NAMALWA (cell line): ENCODE measurements at places on chromosomes 4 and X.

GRCh38 chr4:5693871-5694270, 14.5 kb downstream of the EVC2 start:
- DNase-seq: no peak

DNA sequence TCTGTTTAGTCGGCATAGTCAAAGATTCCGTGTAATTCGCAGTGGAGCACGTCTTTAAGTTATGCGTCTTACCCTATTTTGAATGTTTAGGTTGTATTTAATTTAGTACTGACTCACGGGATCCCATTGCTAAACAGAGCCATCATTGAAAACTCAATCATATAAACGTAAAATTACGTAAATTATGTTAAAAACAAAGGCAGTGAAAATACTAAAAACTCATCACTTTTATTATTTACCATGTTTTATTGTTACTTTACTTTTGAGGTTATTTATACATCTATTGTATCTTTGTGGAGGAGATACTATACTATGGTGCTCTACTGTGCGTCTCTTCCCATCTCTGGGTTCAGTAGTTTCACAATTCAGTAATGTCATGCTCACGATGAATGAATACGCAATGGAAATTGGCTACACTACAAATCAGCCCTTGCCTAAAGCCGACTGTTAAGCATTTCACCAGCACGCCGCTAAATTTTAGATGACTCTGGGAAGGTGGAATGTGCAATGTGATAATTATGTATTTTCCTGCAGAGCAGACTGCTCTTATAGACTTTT, 944 bp downstream of the FUNDC2 start:
- DNase-seq: peak; percentile 74

DNA sequence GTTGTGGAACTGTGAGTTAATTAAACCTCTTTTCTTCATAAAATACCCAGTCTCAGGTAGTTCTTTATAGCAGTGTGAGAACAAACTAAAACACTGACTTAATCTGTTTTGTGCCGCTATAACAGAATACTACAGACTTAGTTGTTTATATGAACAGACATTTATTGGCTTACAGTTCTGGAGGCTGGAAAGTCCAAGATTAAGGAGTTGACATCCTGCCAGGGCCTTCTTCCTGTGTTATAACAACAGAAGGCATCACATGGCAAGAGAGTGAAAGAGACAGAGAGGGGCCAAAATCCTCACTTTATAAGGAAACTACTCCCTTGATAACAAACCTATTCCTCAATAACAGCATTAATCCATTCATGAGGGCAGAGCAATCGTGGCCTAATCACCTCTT, 42.5 kb upstream of the KCNIP4 start:
- DNase-seq: no peak

- DNase-seq: no peak
Measured at GRCh38 chrX:54415534-54416350, 24.5 kb upstream of the TSR2 start.

- peak; percentile 69 for DNase-seq
Measured at GRCh38 chr4:110049951-110050925, 137.6 kb downstream of the EGF start.

GRCh38 chr4:93351846-93352245, 476.7 kb upstream of the ATOH1 start:
- DNase-seq: no peak

- no peak for DNase-seq
Measured at GRCh38 chrX:71912156-71912555, 1.5 kb downstream of the NHSL2 start.

- DNase-seq: no peak
Measured at GRCh38 chr4:151940926-151941617, 180.3 kb upstream of the GATB start.

DNA sequence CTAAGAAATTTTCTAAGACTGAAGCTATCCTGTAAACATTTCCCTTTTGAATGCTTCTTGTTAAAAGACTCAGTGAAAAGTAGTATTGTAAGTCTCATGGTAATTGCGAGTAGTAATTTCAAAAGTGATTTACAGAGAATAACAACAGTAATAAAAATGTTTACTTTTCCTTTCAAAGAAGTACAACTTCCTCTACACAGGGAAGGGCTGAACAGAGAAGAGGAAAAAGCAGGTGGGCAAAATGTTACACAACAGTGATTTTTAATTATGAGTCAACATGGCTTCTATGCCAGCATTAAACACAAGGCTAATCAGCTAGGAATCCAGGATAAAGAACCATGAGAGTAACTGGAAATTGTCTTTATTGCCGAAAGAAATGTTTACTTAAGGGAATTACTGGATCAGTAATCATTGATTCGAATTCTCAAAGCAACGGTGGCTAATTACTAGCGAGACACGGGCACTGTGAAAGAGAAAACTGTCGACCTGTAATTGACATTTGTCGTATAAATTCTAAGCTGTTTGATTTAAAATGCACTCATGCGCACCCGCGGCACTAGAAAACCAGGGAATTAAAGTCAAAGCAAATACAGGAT, 15.4 kb downstream of the UTP3 start:
- peak; percentile 65 for DNase-seq

DNA sequence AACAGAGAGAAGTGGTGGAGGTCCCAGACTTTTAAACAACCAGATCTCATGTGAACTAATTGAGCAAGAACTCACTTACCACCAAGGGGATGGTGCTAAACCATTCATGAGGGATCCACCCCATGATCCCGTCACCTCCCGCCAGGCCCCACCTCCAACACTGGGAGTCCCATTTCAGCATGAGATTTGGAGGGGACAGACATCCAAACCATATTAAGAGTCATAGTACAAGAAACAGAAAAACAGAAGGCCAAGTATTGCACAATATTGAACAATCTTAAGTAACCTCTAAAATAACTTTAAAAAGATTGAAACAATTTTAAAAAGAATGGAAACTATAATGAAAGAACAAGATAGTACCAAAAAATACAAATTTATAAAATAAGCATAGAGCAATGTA, 110.0 kb downstream of the CBR4 start:
- no peak for DNase-seq

GRCh38 chr4:26157541-26157940, 163.3 kb upstream of the RBPJ start:
- DNase-seq: no peak

DNA sequence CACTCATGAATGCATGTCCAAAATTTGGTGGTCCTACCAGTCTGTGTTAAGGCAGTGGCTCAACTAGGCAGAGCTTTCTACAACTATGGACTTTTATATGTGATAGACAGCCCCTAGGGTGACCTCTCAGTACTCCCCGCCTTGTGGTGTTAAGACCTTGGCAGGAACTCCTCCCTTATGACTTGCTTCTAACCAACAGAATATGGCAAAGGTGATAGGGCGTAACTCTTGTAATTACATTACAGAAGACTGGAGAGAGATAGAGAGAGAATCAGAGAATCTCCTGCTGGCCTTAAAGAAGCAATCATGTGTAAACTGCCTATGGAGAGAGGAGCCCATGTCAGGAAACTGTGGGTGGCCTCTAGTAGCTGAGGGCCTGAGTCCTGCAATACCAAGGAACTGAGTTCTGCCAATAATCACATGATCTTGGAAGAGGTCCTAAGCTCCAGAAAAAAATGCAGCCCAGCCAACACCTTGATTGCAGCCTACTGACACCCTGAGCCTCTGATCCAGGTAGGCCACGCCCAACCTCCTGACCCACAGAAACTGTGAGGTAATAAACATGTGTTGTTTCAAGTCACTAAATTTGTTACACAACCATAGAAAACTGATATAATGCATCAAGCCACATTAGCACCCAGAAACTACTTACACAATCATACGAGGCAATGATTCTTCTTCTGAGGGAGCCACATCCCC, 68.9 kb downstream of the INPP4B start:
- no peak for DNase-seq

DNA sequence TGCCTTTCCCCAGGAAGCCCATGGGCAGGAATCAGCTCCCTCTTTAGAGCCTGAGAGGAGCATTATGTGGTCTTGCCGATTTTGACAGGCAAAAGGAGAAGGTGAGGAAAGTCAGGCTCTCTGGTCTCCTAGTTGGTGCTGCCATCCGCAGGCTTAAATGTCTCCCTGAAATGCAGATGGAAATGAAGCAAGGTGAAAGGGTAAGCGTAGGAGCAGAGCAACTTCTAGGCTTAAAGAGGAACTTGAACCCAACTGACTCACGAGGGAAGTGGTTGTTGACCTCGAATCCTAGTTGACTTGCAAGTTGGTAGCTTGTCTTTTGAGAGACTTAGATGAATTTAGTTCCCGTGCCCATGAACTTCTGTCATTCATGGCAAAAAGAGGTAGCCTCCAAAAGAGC, 205.9 kb downstream of the PTTG2 start:
- DNase-seq: no peak

DNA sequence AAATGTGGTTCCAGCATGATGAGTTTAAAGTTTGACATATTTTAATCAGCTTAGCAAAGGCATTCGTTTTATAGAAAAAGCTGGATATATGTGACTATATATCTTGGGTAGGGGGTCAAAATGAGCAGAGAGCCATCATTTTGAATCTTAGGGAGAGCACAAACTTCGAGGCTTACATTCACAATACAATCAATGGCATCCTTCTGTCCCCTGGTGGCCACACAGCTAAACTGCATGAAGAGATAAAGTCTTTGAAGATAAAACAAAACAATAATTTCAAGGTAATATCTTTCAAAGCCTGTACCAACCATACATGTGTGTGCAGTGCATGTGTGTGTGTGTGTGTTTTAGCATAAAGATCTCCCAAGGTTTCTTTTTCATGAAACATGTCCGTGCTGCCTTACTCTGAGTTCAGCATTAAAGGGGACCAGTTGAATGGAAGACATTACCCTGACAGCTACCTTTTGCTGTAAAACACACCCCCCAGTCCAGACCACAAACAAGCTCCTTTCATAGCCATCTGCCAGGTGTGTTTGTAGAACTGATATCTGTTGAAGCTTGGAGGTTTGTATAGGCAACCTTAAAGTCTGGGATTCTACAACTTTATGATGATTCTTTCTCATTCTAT, 22.0 kb downstream of the DYNLT3 start:
- DNase-seq: peak; percentile 72

- no peak for DNase-seq
Measured at GRCh38 chrX:66017659-66018170, 22.2 kb downstream of the VSIG4 start.

DNA sequence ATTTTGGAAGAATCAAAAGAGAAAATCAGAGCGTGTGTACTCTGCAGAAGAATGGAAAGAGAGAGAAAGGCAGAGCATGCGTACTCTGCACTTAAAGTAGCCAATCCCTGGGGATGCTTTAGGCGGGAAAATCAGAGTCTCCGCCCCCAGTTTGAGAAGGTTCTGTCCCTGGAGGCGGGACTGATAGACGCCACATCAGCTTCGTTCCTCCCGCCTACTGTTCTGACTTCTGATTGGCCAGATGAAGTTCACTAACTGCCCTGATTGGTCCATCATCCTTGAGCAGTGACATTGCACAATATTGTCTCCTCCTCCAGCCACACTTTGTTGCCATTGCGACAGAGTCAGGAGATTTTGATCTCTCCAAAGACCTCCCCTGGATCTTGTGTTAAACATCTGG, 23.8 kb downstream of the SSX1 start:
- DNase-seq: peak; percentile 50

- DNase-seq: no peak
Measured at GRCh38 chr4:152999346-153000075, 63.4 kb downstream of the FHDC1 start.

DNA sequence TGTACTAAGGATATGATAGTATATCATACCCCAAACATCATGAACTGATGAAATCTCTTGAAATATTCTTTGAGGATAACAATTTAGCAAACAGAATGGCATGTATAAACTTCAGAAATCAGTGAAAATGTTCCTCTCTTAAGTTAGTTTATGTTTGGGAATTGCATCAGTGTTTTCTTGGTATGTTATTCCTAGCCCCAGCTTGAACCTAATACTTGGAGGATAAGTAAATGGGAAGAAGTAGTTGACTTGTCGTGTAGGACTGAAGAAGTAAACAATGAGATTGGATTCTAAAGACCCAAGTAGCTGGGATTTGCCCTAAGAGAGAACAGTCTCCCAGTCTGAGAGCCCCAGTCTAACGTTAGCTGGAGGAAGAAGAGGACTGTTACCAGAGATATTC, 355.7 kb downstream of the GALNTL6 start:
- DNase-seq: no peak

- DNase-seq: no peak
Measured at GRCh38 chr4:79763486-79764075, 309.4 kb downstream of the ANTXR2 start.

GRCh38 chr4:26297219-26297618, 23.6 kb upstream of the RBPJ start:
- DNase-seq: no peak
